Foreskin fibroblast (primary cell): ENCODE measurements at places on chromosomes 3 and 15.
A peak's percentile ranks its signal among the peaks of the same experiment; 100 is the strongest.

GRCh38 chr3:135805752-135806151, 159.8 kb upstream of the PPP2R3A start:
- DNase-seq: no peak

DNA sequence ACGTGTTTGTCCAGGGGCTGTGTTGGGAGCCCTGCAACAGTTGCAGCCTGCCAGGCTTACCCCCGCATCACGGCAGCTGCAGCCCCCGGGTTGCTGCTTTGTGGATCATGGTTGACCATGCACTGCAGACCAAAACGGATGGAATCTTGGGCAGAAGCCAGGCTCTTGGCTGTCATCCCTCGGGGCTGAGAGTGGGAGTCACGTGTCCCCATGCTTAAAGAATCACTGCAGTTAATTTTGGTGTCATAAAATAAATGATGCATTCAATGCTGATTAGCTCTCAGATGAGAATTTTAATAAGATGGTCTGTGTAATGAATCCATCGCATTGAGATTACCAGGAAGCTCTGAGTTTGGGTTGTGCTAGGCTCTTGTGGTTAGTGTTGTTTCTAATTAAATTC, 115.6 kb downstream of the CHDH start:
- peak; percentile 44 for DNase-seq

- no peak for DNase-seq
These were observed 60.8 kb downstream of the UACA start for GRCh38 chr15:70702584-70702983.

- DNase-seq: no peak
These were observed 23.3 kb downstream of the GRIP2 start for GRCh38 chr3:14516738-14517345.

DNA sequence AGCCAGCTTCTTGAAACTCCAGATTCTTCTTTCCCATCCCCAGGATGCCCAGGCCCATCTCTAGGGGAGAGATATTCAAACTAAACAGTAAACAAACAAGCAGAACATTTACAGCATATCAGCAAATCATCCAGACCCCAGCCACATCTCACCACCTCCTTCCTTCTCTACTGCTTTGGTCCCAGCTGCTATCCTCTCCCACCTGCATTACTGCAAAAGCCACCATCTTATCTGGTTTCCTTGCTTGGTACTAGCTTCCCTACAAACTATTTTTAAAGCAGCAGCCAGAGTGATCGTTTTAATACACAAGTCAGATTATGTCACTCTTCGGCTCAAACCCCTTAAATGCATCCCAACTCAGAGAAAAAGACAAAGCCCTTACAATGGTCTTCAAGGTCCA, 4.8 kb downstream of the LYSMD2 start:
- DNase-seq: no peak

DNA sequence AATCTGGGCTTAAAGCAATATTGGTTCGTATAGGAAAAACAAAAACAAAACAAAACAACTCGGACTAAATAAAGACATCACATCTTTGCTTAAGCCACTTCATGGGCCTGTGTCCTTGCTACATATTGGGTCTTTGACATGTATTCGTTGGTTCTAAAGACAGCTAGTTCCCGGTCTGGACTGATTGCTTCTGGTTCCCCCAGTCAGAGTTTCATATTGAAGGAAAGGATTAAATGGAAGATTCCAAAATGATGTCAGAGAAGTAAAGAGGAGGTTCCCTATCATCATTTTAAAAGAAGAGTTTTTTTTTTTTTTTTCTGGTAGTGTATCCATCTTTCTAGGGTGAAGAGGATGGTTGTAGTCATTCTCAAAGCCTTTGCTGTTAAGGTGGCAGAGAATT, 2.3 kb downstream of the OXSR1 start:
- no peak for DNase-seq

- peak; percentile 82 for DNase-seq
These were observed 2.9 kb downstream of the TNFSF10 start for GRCh38 chr3:172520301-172520831.

DNA sequence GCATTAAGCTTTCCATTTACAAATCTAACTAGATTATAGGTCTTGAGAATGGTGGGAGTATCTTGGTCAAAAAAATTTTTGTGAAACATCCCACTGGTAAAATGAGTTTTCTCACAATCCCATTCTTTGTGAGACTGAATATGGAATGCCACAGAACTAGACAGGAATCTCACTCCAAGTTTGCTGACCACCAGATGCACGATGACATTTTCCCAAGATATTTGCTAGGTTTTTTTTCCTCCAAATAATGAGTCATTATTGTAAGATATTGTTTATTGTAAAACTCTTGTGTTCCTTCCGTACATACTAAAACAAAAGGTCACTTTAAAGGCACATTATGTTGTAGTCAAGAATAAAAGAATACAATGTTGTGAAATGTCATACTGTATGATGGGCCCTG, 53.9 kb downstream of the COPS2 start:
- peak; percentile 9 for DNase-seq

DNA sequence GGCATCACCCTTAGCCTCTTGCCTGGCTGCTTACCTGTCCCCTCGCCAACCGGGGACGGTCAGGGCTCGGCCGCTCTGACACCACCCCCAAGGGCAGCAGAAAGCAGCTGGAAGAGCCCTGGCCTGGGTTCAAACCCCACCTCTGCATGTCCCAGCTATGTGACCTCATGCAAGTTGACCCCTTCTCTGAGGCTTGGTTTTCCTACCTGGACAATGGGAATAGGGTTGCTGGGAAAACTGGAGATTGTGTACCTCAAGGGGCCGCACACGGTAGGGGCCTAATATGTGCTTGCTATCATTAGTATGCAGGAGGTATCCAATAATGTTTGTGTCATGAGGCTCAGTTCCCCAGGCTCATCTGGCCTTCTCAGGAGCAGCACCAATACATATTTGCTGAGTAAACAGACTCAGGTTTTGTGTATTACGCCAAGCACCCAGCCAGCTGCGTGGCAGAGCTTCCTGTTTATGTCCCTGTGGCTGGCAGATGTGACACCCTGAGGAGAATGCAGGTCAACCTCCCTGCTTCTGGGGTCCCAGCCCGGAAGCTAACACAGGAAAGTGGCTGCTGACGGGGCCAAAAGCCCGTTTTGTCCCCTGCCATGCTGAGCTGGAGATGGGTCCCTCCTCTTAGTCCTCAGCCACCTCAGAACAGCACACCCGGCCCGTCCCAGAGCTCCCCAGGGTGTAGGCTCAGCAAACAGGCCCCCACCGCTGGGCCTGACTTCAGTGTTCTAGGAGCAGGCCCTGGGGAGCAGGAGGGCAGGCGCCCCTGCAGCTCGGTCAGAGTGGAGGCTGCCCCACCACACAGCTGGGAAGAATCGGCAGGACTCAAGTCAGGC, 29.7 kb downstream of the PLXND1 start:
- no peak for DNase-seq

DNA sequence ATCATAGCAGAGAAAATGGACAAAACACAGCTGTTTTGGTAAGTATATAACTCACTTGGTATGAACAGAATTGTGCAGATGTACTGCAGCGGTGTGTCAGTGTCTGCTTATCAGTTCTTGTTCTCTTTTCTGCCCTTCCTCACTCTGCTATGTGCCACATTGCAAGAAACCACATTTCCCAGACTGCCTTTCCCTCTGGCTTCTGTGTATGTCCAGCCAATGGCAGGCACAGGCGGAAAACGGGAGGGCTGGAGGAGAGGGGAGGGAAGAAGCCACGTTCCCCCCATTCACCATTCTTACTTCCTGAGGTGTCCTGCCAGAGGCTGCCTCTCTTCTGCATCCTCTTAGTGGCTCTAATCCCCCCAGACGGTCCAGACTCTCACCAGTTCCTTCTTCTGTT, 15.4 kb downstream of the HHLA2 start:
- DNase-seq: no peak

DNA sequence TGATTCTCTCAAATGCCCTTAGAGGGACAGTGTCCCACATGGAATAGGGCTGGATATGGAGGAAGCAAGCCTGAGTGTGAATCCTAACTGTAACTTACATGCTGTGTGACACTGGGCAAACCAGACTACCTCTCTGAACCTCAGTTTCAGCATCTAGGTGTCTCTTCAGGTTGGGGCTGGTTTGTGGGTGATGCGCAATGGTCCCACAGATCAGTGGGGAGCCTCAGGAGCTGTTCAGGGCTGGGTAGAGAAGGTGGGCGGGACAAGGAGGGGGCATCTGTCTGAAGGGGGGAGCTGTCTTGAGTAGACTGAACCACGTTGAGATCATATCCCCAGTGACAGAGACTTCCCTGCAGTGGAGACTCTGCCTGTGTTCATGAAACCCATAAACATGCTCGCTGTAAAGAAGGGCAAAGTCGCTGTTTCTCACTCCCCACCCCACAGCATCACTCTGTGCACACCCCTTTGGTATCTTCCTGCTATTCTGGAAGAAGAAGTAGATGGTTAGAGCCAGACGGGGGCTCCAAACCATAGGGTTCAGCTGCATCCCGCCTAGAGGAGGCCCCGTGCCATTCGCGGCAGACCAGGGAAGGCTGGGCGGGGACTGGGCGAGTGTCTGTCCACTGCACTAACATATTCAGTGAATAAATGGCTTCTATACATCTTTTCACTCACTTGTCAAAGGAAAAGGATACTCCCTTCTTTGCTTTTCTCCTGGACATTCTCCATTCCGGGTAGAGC, 28.4 kb downstream of the SRPRB start:
- no peak for DNase-seq

DNA sequence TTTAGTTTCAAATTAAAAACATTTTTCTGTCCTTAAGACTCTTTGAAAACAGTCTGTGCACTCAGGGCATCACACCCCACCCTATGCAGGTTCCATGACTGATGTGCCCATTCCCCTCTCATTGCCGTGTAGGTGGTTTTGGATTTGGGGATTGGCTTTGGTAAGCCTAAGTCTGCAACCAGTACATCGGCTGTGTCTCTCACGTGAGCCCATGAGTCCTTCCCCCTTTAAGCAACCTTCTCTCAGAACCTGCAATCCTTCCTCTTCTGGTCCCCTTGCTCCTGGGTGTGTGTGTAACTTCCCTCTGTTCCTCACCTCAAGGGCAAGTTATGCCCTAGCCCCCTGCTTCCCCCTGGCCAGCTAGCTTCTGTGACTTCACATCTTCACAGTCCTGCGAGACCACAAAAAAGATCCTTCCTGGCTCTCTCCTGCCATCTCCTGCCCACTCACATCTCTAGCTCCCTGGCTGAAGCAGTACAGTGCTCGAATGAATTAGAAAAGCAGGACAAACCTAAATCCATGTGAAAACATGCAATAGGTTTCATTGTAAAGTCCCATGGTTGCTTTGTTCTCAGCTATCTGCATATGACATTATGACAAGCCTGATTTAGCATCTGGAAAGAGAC, 126.7 kb downstream of the UACA start:
- DNase-seq: peak; percentile 34

GRCh38 chr3:127761441-127761801, 60.9 kb downstream of the MGLL start:
- no peak for DNase-seq

DNA sequence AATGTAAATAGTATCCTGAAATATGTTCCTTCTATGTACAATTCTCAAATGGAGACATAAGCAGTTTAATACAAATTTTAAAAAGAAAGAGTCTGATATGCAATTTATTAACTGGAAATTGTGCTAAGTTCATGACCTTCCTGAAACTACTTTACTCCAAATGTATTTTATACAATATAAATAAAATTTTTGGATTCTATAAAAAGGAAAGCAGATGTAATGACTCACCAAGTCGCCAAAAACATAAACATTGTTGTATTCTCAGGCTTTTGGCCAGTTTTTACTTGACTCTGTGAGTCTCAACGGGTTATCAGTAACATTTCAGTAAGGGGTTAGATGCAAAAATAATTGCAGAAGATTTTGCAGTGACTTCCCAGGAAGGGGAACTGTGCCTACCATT, 948.2 kb downstream of the EPHA3 start:
- peak; percentile 18 for DNase-seq

GRCh38 chr3:181278468-181279238, 289.1 kb upstream of the DNAJC19 start:
- DNase-seq: no peak

DNA sequence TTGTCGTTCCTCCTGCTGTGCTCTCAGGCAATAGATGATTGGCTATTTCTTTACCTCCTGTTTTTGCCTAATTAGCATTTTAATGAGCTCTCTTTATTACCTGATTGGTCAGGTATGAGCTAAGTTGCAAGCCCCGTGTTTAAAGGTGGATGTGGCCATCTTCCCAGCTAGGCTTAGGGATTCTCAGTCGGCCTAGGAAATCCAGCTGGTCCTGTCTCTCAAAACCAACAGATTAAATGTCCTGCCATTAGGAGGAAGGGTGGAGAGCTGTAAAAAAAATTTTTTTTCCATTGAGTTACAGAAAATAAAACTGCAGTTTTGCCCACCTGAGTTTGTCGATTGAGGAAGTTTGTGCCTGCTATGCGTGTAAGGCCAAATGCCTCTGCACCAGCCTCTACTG, 5.4 kb upstream of the ACSBG1 start:
- DNase-seq: no peak

GRCh38 chr3:177478170-177478867, 281.0 kb upstream of the TBL1XR1 start:
- DNase-seq: peak; percentile 97
